ENCODE measurements at places on chromosomes 3 and 15. TPM values are rescaled to one million over a fixed set of nuclear protein-coding genes. Genes with fewer than 3 reads are reported as not detected.

- no peak overlapping the region for H3K4me3 ChIP-seq
- no peak overlapping the region for H3K27ac ChIP-seq
These were observed 46.5 kb downstream of the CD86 start for GRCh38 chr3:122101646-122102045.

Gene A4GNT
- total RNA-seq = 0.67 TPM

DNA sequence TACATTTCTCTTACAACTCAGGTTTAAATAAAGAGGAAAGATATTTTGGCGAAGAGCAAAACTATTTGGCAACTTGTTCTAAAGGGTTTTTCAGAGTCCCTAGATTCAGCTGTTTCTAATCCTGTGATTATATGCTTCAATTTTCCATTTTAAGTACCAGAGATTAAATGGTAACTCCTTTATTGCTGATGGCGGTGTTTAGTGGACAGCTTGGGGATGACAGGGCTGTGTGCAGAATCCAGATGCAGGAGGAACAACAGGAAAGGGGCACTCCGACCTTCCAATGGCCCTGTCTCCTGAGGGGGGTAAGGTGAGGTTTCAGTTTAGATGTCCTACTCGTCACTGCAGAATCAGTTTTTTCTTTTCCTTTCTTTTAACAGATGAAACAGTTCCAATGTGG is 405.0 kb downstream of the PDCD6IP start:
- no peaks in the 10 kb centered on the region for H3K27me3 ChIP-seq
- DNase-seq = no peak
- H3K36me3 ChIP-seq = no peaks in the 10 kb centered on the region
- H3K4me1 ChIP-seq = peaks cover 8% of the 10 kb centered on the region
- H3K4me3 ChIP-seq = no peak overlapping the region

Gene RBPMS2
- 1.2 TPM for total RNA-seq

Gene GPR15
- total RNA-seq = not detected

GRCh38 chr15:48177383-48177765 is 721 bp downstream of the MYEF2 start:
- H3K27me3 ChIP-seq = peaks cover 6% of the 10 kb centered on the region
- peak overlapping the region; percentile 69 for H3K27ac ChIP-seq
- H3K36me3 ChIP-seq = no peaks in the 10 kb centered on the region
- H3K4me1 ChIP-seq = no peaks in the 10 kb centered on the region

Gene CPN2
- 3.5 TPM for total RNA-seq

- no peak overlapping the region for H3K27ac ChIP-seq
- no peaks in the 10 kb centered on the region for H3K4me1 ChIP-seq
- H3K4me3 ChIP-seq = no peak overlapping the region
- DNase-seq = no peak
These were observed 178.2 kb upstream of the EOMES start for GRCh38 chr3:27900316-27900715.

Gene SAMD7
- total RNA-seq = not detected

DNA sequence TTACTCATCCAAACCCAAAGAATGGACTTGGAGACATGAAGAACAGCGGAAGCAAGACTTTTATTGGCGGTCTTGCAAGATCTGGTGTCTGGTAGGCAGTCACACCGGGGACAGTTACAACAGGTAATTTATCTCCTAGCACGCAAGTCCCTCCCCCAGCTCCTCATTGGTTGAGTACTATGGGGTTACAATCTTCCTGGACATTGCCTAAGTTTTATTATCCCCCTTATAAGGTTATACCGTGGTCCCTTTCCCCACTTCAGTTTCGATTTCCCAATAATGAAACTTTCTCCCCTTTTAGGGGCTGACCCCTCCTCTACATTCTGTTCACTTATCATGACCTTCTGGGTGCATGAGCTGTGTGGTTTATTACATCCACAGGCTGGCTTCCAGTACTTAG is 18.7 kb downstream of the ARL8B start:
- no peak overlapping the region for H3K27ac ChIP-seq
- H3K4me3 ChIP-seq = no peak overlapping the region
- H3K4me1 ChIP-seq = peaks cover 17% of the 10 kb centered on the region
- H3K36me3 ChIP-seq = no peaks in the 10 kb centered on the region

GRCh38 chr3:134516905-134517304 is 31.0 kb downstream of the CEP63 start:
- no peaks in the 10 kb centered on the region for H3K36me3 ChIP-seq
- no peaks in the 10 kb centered on the region for H3K27me3 ChIP-seq
- H3K27ac ChIP-seq = peak overlapping the region; percentile 15
- H3K4me3 ChIP-seq = no peak overlapping the region
- DNase-seq = no peak
- no peaks in the 10 kb centered on the region for H3K4me1 ChIP-seq

Gene RAD51
- total RNA-seq = 2.0 TPM

Gene RIOX2
- 26.2 TPM for total RNA-seq

- peaks cover 32% of the 10 kb centered on the region for H3K27me3 ChIP-seq
- H3K4me3 ChIP-seq = peak overlapping the region; percentile 35
- H3K36me3 ChIP-seq = no peaks in the 10 kb centered on the region
- no peak overlapping the region for H3K27ac ChIP-seq
These were observed 1003.3 kb upstream of the NR2F2 start for GRCh38 chr15:95327183-95327525.

GRCh38 chr3:149917124-149917667 is 53.5 kb downstream of the PFN2 start:
- H3K4me1 ChIP-seq = no peaks in the 10 kb centered on the region
- H3K27me3 ChIP-seq = no peaks in the 10 kb centered on the region
- H3K36me3 ChIP-seq = peaks cover 3% of the 10 kb centered on the region
- DNase-seq = no peak
- no peak overlapping the region for H3K27ac ChIP-seq
- H3K4me3 ChIP-seq = no peak overlapping the region

DNA sequence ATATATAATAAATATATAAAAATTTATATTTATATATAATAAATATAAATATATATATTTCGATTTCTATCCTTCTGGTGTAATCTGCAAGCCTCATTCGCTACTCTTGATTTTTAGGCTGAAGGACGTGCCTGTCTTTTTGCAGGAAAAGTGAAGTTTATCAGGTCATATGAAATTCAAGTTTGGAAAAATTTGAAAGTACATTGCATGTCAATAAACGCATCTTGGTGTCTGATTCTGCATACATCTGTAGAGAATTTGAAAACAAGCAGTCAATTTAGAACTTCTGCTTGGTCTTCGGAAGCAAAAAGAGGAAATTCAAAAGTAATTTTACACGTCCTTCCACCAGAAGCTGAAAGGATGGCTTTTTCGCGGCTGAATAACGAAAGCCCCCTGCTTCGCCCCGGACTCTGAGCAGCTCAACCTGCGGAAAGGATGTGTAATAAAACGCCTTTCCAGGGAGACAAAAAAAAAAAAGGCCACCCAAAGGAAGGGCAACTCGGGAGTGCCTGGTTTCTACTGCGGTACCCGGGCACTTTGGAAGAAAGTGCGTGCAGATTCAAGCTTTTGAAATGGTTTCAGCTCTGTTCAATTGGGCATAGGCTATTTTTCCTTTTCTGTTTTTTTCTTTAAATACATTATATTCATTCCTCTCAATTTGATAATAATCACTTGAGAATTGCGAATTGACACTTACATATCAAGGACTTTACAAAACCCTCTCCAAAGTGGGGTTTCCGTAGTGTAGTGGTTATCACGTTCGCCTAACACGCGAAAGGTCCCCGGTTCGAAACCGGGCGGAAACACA is 1.5 kb upstream of the MYNN start:
- H3K27me3 ChIP-seq = no peaks in the 10 kb centered on the region
- peak overlapping the region; percentile 66 for H3K4me3 ChIP-seq
- peaks cover 11% of the 10 kb centered on the region for H3K4me1 ChIP-seq
- no peaks in the 10 kb centered on the region for H3K36me3 ChIP-seq

DNA sequence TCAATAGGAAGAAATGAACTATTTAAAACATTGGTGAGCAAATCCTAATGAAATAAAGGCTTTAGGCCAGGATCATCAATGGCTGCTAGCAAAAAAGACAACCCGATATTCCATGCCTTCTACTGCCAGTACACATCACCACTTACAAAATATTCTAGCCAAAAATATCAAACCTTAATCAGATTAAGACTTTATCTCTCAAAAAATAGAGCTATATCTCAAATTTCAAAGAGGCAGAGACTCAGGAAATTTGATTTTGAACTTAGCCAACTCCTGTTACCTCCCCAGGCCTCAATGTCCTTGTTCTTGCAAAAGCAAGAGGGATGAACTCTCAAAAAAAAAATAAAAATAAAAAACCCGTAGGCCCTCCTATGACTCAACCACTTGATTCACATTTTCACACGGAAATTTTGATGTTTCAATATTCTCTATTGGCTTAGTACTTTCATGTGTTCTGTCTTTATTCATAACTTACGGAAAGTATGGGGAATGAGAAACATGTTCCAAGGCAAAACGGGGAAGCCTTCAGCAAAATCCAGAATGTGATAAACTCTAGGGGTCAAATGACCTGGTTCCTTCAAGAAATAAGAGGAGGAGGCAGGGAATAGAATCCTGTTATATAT is 273.3 kb upstream of the ZPLD1 start:
- no peak for DNase-seq
- H3K4me3 ChIP-seq = no peak overlapping the region
- H3K27me3 ChIP-seq = no peaks in the 10 kb centered on the region
- no peaks in the 10 kb centered on the region for H3K36me3 ChIP-seq

DNA sequence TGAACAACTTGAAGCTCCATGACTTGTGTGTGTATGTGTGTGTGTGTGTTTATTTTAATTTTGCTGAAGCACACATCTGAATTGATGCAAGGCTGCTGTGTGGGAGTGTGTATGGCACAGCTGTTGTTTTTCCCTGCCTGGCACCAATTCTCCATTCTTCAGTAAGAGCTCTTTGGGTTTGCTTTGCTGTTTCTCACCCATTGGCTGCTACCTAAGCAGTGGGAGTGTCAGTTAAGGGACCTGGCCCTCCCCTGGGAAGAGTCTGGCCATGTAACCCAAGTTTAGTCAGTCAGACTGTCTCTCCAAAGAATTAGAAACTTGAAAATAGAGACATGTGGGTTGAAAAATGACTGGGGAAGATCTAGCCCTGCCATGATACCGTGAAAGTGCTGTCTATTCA is 126.2 kb upstream of the SYNPR start:
- DNase-seq = no peak
- H3K27ac ChIP-seq = no peak overlapping the region
- no peaks in the 10 kb centered on the region for H3K36me3 ChIP-seq
- no peak overlapping the region for H3K4me3 ChIP-seq
- H3K27me3 ChIP-seq = peaks cover 3% of the 10 kb centered on the region

- H3K4me1 ChIP-seq = no peaks in the 10 kb centered on the region
- no peaks in the 10 kb centered on the region for H3K27me3 ChIP-seq
- H3K27ac ChIP-seq = no peak overlapping the region
- DNase-seq = no peak
These were observed 119.7 kb downstream of the AQP9 start for GRCh38 chr15:58257776-58258325.

DNA sequence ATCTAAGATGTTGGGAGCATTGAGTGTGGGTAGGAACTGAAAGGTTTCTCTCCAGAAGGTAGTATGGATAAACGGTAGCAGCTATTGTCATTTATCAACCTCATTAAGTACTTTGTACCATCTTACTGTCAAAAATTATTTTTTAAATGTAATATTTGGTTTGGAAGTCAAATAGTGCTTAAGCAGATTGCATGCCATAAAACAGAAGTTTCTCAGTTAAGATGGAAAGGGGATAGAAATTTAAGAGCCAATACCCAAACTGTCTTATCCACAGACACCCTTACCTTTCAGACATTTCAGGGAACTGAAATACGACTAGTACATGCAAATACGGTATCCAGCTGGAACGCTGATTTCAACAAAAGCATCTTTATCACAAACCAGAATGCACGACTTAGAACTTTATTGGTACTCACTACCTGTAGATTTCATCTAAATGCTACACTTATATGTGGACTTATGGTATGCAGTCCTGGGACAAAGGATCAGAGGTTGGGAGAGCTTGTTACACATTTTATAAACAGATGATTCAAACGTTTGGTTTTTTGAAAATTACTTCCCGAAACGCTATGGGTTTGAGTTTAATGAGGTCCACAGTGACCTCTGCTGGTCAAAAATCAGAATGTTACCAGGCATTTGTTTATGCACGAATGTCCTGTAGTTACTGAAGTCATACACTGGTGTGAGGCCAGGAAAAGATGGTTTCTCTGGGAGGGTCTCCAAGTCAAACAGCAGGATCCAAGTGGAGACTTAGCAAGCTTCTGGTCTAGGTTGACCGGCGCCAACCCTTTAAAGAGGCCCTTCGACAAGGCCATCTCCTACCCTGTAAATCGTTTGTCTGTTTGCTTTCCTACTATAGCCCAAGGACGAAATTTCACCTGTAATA is 45.7 kb upstream of the DUT start:
- no peaks in the 10 kb centered on the region for H3K27me3 ChIP-seq
- H3K4me1 ChIP-seq = no peaks in the 10 kb centered on the region
- H3K36me3 ChIP-seq = no peaks in the 10 kb centered on the region
- no peak overlapping the region for H3K4me3 ChIP-seq
- peak; percentile 86 for DNase-seq
- H3K27ac ChIP-seq = no peak overlapping the region

DNA sequence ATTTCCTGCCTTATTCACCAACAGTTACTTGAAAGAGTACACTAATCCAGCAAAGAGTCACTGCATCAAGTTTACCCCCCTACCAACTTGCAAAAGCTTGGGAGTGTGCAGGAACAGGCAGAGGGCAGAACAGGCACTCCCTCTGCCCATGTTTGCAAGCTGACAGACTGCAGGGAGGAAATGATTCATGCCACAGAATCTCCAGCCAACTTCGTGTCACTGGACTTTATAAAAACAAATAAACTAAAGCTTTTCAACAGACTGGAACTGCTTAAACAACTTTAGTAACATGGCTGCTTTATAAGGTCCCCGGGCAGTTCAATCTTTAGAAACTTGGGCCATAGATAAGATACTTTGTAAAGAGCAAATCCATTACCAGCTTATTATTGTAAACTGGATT is 129.5 kb downstream of the THRB start:
- peak; percentile 73 for DNase-seq
- H3K27ac ChIP-seq = peak overlapping the region; percentile 46
- H3K4me3 ChIP-seq = no peak overlapping the region
- peaks cover 39% of the 10 kb centered on the region for H3K4me1 ChIP-seq
- no peaks in the 10 kb centered on the region for H3K27me3 ChIP-seq
- no peaks in the 10 kb centered on the region for H3K36me3 ChIP-seq

DNA sequence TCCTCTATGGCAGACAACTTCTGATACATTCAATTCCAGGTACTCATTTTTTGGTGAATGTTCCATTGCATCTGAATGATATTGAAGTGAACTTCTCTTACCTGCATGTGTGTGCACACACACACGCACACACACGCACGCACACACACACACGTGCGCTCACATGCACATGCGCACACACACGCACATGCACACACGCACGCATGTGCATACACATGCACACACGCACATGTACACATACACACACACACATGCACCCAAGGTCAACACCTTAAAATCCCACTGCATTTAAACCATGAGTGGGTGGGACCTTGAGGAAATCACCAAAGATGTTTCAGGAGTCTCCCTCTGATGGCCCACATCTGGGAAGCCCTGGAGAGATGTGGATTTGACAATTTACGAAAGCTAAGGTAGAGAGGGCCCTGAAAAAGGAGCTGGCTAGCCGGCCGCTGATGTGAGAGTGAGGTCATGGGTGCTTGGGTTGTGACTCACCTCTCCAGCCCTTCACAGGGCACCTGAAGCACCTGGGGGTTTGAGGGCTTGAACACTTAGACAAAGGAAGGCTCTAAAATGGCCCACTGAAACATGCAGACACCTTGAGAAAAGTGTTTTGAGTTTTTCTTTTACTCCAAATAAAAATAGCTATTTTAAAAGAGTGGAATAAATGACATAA is 269.1 kb upstream of the LRRFIP2 start:
- DNase-seq = no peak
- H3K36me3 ChIP-seq = no peaks in the 10 kb centered on the region
- H3K27ac ChIP-seq = no peak overlapping the region
- H3K27me3 ChIP-seq = peaks cover 9% of the 10 kb centered on the region

Gene CRBN
- 53.9 TPM for total RNA-seq

Measured in hepatocyte (in vitro differentiated cells).